Stimulated activated CD8-positive, alpha-beta memory T cell treated with anti-CD3 and anti-CD28 coated beads, Interleukin-15, amount 100 ng/mL, for 48 hours (primary cell): ENCODE measurements at places on chromosomes 16 and 17.

- DNase-seq: no peak
Measured at GRCh38 chr16:57001026-57001679, 11.8 kb downstream of the NLRC5 start.

GRCh38 chr17:17341452-17341851 is 38.3 kb downstream of the NT5M start:
- no peak for DNase-seq

DNA sequence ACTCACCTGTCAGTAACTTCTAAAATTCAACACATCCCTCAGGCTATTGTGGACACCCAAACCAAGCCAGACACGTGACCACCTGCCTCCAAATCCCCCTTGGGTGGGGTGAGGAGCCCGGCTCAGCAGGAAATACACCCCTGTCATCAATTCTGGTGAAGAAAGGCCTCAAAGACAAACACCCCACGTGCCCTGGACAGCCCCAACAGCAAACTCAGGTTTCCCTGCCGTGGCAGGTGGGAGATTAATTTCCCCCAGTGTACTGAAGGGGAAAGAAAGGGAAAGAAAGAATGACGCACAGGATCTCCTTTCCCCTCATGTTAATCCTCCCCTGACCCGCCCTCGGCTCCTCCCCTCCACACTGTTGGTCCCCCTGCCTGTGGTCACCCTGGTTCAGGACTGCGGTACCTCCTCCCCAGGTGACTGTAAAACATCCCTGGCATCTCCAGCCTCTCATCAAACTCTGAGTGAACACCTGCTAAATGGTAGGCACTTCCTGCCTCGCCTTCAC is 98.3 kb downstream of the ZNF423 start:
- no peak for DNase-seq

DNA sequence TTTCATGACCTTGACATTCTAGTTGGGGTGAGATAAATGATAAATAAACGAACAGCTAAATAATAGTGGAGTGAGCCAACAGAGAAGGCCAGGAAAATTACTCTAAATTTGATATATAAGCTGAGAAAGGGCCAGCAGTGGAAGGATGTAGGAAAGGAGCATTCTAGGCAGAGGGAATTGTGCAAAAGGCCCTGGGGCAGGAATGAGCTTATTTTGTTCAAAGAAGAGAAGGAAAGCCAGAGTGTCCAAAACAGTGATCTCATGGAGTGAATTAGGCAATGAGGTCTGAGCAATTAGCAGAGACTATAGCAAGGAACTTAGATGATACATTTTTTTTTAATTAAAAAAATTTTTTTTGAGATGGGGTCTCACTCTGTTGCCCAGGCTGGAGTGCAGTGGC is 43.3 kb upstream of the CLEC19A start:
- no peak for DNase-seq

DNA sequence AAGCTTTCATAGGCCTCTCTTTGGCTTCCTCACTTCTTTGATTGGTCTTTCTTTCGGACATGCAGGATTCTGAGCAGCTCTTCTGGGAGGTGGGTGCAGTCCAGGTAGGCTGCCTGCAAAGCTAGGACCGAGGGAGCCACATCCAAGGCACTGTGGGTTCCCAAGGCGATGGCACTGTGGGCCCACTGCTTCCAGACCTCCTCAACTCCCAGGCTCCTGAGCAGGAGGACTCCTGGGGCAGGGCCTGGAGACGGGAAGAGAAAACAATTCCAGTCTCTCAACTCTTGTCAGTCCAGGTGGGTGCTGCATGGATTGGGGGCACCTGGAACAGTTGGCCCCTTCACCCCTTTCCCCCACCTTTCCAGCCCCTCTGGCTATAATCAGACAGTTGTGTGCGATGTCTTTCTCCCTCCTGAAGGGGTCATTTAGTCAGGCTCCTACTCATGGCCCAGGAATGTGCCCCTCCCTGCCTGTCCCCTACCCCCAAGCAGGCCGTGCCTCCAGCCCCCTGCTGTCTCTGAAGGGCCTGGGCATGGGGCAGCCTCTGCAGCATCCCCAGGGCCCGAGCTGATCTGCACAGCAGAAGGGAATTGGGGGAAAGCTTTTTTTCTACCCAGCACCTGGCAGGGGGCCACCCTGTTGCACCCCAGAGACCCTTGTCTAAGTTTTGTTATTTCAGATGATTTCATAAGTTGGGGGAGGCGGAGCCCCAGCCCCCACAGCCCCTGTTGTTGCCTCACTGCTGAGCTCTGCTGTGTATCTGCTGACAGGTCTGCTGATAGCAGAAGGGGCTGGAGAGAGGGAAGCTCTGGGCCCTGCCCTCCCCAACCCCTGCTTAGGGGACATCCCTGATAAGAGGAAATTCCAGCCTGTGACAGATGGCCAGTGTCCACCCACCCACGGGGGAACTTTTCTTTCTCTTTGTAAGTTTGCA is 330.3 kb downstream of the SEC14L1 start:
- no peak for DNase-seq

- no peak for DNase-seq
Measured at GRCh38 chr16:58264961-58265479, 29.8 kb downstream of the PRSS54 start.

GRCh38 chr16:56191156-56191815 is at the start of gene GNAO1:
GNAO1 (plus strand) TSS chr16:56191489; CDS start chr16:56192236, 747 bp downstream.
- DNase-seq: no peak

DNA sequence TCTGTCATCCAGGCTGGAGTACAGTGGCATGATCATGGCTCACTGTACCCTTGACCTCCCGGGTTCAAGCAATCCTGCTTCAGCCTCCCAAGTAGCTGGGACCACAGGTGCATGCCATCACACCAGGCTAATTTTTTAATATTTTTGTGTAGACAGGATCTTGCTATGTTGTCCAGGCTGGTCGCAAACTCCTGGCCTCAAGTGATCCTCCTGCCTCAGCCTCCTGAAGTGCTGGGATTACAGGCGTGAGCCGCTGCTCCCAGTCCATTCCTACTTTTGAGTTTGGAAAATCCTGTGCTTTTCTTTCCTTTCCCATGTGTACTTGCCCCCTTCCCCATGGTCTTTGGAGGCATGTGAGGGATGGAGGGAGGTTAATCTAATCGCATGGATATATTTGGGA is 60.0 kb downstream of the MSI2 start:
- DNase-seq: no peak

DNA sequence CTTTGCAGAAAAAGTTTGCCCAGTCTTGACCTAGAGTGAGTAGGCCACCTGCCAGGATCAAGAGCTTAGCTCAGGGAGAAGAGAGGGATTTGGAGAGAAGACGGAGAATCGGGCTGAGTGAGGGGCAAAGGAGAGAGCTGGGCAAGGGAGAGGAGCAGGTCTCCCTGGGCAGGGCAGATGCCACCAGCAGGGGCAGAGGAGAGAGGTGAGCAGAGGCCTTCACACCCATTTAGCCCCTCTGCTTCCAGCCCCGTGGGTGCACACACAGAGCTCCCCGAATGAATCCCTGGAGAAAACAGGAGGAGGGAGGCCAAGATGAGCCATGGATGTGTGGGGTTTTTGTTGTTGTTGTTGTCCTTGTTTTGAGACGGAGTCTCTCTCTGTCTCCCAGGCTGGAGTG is 29.2 kb downstream of the TBX4 start:
- no peak for DNase-seq

- no peak for DNase-seq
Measured at GRCh38 chr16:13781575-13782338, 138.2 kb upstream of the ERCC4 start.

DNA sequence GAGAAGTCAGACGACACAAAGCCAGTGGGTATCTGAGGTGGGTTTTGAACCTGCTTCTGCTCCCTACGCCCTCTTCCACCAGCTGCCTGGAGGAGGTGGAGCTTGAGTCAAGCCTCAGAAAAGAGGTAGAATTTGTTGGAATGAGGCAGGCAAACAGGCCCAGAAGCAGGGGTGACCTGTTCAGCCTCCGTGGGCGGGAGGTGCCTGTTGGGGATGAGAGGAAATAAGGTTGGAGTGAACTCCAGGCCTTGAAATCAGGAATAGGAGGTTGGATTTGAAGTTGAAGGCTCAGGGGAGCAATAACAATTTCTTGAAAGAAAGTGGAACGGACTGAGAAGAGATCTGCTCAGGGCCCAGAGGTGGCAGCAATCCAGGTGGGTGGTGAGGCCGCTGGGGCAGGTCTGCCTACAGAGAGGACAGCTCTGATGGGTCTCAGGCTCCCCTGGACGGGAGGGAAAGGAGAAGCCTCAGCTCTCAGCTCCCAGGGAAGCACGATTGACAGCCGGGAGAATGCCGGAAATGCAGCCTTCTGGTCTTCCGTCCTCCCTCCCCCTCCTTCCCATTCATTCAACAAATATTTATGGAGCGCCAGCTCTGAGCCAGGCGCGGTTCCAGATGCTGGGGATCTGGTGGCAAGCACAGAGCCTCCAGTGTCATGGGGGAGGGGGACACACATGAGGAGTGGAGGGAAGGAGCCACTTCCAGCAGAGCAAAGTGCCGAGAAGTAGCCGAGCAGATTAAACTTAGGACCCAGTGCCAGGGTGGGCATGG is 61.9 kb upstream of the CIBAR2 start:
- DNase-seq: no peak

DNA sequence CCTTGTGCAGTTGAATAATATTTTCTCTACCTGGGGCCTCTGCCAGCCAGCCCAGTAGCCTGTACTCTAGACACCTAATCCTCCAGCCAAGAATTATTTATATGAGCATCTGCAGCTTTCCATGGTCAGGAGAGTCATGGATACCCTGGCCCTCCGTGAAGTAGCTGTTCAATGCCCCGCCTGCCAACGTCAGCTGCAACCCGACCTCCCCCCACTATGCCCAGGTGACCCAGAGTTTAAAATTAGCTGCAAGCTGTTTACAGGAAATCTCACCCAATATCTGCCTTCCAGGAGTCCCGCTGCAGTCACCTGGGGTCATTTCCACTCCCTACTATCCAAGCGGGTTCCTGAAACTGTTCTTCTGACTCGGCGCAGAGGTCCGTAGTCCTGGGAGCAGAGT is 12.3 kb downstream of the SDR42E2 start:
- no peak for DNase-seq

- DNase-seq: no peak
Measured at GRCh38 chr17:36592316-36592715, 637 bp downstream of the DHRS11 start.

DNA sequence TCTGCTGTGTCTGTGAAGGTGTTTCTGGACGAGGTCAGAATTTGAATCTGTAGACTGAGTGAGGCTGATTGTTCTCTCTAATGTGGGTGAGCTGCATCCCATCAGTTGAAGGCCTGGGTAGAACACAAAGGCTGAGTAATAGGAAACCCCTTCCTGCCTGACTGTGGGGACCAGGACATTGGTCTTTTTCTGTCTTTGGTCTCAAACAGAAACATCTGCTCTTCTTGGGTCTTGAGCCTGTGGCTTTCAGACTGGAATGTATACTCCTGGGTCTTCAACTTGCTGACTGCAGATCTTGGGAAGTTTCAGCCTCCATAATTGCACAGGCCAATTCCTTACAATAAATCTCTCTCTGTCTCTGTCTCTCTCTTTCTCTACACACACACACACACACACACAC is 19.6 kb upstream of the LRRC75A start:
- DNase-seq: no peak

GRCh38 chr16:85641776-85642176 is 28.7 kb downstream of the GSE1 start:
- DNase-seq: no peak

GRCh38 chr17:2684549-2684948 is 27.0 kb downstream of the CLUH start:
- no peak for DNase-seq

- DNase-seq: no peak
Measured at GRCh38 chr16:77919761-77920415, 102.5 kb upstream of the CLEC3A start.

DNA sequence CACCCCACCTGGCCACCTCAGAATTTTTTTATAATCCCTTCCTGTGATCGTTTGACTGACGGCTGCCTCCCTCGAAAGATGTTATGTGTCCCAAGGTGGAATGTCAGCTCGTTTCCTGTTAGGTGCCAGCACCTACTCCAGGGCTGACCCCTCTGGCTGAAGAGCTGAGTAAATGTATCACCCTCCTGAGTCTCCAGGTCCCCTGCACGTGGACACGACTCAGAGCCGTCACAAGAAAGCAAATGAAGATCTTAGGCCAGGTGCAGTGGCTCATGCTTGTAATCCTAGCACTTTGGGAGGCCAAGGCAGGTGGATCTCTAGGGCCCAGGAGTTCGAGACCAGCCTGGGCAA is 273.2 kb downstream of the C16orf95 start:
- DNase-seq: no peak

GRCh38 chr17:10738521-10739258 is 8.9 kb upstream of the TMEM220 start:
- no peak for DNase-seq

DNA sequence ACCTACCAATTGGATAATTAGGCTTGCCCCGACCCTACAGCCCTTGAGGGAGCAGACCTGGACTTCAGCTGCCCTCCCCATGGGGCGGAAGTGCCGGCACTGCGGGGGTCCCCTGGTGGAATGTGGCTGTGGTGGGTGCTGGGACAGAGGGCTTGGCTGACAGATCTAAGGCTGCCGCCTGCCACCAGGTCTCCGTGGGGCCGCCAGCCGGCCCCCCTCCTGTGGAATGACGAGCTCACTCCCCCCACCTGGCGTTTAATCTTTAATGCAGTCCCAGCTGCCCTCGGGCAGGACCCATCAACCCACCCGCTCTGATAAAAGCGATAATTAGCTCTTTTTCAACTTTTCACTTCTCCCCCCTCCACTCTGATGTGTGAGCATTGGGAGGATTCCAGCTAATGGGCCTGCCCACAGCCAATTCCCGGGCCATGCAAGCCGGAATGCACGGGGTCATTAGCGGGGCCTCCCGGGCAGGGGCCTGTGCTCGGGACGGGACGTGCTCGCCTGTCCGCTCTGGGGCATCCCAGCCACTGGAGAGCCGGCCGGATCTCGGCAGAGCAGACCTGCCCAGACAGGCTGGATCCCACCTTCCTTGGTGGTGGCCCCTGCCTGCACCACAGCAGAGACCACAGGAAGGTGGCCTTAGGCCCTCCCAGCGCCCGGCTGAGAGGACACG is 28.3 kb upstream of the GOSR2 start:
- no peak for DNase-seq

DNA sequence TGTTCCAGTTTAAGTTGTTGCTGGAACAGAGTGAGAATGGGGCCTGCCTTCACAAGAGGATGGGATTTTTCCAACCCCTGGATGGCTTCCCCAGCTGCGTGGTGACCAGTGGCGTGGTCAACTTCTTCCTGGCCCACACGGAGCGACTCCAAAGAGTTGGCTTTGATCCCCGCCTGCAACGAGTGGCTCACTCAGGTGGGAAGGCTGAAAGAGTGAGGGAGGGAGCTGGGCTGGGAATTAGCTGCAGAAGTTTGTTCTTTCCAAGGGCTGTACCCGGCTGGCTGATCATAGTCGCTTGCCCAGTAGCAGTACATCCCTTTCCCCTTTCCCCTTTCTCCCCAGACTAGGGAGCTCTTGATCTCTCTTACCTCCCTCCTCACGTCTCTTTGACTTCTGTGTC is 36.1 kb downstream of the B4GALNT2 start:
- no peak for DNase-seq
